Substantia nigra (tissue), 51 donors: ENCODE measurements at places on chromosomes 16 and 17.

DNA sequence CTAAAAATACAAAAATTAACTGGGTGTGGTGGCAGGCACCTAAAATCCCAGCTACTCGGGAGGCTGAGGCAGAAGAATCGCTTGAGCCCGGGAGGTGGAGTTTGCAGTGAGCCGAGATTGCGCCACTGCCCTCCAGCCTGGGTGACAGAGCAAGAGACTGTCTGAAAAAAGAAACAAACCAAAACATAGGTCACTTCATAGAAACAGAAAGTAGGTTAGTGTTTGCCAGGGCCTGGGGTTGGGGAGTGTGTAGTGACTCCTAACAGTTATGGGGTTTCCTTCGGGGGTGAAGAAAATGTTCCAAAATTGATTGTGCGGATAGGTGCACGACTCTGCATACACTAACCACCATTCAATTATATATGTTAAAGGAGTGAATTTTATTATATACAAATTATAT is 59.2 kb downstream of the ATP2C2 start:
- DNase-seq: no peak

DNA sequence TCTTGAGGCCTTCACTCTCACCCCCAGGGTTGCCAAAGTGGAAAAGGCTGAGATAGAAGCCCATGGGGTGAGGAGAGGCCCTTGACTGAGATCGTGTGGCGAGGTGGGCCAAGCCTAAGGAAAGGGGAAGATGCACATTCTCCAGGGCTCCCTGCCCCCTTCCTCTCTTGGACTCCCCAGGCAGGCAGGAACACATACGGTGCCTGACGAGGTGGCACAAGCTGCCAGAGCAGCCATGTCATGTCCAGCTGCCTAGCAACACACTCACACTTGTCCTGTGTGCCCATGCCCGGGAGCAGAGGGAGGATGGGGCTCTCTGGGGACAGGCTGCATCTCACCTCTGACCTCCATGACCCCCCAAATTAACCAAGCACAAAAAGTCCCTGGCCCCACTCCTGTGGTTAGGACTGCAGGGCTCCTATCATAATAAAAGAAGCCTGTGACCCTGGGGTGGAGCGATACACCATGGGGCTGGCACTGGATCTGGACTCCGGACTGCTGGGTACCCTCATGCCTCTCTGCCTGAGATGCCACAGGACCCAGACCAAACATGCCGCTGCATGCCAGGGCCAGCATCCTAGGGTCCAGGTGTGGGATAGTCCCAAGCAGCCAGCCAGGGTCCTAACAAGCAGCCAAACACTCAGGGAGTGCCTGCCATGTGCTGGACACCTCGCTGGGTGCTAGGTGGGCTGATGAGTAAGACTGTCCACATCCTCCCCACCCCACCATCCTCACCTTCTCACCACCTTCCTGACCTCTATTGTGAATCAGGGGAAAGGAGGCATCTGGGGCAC is 2.6 kb downstream of the GIT1 start:
- DNase-seq: peak; percentile 23

- no peak for DNase-seq
Observed at GRCh38 chr16:71628810-71629209, 2.8 kb downstream of the MARVELD3 start.

GRCh38 chr17:58315750-58316149 is 12.8 kb downstream of the TSPOAP1 start:
- DNase-seq: no peak

DNA sequence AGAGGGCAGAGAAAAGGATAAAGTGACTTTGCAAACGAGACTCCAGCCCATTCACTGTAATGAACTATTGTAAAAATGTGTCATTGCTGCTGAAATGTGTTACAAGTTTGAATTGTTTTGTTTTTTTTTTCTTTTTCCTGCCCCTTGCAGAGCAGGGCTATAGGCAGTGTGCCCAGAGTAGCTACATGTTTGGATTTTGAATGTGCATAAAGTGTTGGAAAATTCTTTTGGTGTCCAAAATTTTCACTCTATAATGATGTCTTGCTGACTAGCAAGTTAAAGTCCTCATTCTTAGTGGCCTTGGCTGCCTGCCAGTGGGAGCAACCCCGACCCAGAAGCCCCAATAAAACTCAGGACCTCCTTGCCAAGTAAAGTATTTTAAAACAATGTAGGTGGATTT is 66.5 kb downstream of the IGF2BP1 start:
- DNase-seq: peak; percentile 61

DNA sequence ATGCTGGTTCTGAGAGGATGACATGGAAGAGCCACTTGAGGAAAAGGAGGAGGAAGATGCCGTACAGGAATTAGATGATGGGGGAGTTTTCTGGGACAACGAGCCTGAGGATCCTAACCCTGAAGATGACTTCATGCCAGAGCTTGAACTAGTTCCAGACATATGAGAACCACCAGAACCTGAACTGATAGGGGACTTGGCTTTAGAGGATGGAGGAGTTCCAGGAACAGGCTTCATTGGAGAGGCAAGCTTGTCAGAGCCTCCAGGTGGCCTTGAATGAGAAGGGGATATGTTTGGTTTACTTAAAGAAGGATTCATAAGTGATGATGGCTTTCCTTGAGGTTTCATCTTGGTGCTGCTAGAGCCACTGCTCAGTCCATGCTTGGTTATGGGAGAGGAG is 6.9 kb upstream of the FBXL20 start:
- no peak for DNase-seq

DNA sequence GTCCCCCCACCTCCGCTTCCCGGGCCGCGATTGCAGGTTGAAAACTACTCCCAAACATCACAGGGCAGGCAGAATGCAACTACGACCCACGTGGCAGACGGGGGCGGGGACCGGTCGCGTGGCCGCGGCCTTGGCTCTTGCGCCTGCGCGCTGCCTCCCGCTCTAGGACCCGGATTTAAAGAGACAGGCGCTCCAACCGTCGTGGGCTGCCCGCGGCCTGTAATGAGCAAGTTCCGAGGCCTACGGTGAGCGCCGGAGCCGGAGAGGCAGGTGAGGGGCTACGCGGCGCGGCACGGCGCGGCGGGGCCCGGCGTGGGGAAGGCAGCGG is at the start of gene LIG3:
Gene LIG3 (plus strand): TSS at position 160 of the 328 bp plus-strand sequence. CDS start 2,494 bp downstream, outside the sequence.
- DNase-seq: peak; percentile 93

DNA sequence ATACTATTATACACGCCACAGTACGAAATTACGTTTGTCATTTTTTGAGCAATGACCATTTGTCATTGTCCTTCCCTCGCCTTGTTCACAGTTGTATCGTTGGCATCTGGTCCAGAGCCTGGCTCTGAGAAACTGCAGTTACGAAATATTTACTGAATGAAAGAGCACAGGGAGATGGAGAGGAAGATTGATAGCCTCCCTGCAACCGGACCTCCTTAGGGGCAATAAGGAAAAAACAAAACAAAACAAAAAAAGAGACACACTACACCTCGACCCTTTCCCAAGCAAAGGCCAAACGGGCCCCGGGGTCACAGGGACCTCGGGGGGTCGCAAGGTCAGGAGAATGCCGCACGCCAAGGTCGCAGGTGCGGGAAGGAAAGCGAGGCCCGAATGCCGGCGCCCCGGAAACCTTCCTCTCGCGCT is 857 bp downstream of the GOT2 start:
- DNase-seq: no peak
